ENCODE measurements at places on chromosomes 5 and 9.

- DNase-seq, result peak; percentile 69
These were observed 20.8 kb upstream of the CERCAM start for GRCh38 chr9:128399861-128400260.

DNA sequence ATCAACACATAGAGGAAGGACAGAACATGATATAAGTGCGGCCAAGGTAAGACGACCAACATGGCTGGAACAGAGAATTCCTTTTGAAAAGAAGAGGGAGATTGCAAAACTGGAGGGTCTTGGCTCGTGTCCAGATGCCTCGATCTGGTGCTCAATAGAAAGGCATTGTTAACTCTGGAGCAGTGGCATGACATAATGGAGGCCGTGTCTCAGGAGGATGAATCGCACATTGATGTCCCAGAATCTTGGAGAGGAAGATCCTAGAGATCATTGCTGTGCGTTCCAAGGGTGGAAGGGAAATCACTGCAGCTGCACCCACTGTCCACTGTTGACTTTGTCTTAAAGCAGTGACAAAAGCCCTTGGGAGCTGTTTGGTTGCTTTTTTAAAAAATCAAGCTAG, 30.9 kb downstream of the GRAMD2B start:
- DNase-seq, result peak; percentile 14

DNA sequence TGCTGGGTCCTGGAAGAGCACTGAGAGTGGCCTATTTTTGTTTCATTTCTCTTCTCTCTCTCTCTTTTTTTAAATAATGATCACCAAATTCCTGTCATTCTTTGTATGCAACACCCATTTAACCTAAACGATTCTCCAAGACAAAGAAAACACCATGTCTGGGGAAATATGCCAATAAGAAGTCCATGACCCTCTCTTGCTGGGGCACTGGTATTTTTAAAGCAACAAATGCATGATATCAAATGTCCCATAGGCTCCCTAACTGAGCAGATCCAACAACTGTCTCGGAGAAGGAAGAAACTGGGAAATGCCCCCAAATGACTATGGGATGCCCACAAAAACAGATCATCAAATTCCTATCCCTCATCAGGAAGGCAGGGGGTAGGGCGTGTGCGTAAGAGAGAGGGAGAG, 567.4 kb downstream of the CCDC171 start:
- DNase-seq, result no peak

GRCh38 chr5:116574367-116575325, at the start of gene SEMA6A:
Gene SEMA6A, minus strand, starts transcription at chr5:116574823. Its CDS starts 69,879 bp downstream, at chr5:116504944.
- DNase-seq, result peak; percentile 98

DNA sequence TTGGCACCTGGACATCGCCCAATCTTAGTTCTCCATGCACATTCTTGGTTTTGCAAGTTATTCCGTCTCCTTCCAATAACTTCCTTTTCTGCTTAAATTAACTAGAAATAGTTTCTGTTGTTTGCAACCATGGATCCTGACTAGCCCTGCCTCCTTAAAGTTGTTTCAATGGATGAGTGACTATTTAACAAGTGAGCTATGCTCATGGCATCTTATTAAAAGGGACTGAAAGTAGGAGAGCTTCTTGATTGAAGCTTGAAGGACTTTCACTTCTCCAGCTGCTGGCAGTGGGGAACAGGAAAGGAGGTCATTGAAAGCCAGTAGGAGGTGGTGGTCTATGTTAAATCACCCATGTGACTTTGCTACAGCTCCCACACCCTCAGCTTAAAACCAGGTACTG, 466.8 kb downstream of the ARHGEF28 start:
- DNase-seq, result no peak

GRCh38 chr9:133527444-133527920, 2.7 kb upstream of the MYMK start:
- peak; percentile 95 for DNase-seq

- no peak for DNase-seq
These were observed 149.0 kb upstream of the FST start for GRCh38 chr5:53331463-53331862.

GRCh38 chr9:81083067-81083466, 606.3 kb downstream of the TLE1 start:
- DNase-seq, result peak; percentile 44

GRCh38 chr9:107213561-107214028, 69.5 kb upstream of the RAD23B start:
- no peak for DNase-seq

DNA sequence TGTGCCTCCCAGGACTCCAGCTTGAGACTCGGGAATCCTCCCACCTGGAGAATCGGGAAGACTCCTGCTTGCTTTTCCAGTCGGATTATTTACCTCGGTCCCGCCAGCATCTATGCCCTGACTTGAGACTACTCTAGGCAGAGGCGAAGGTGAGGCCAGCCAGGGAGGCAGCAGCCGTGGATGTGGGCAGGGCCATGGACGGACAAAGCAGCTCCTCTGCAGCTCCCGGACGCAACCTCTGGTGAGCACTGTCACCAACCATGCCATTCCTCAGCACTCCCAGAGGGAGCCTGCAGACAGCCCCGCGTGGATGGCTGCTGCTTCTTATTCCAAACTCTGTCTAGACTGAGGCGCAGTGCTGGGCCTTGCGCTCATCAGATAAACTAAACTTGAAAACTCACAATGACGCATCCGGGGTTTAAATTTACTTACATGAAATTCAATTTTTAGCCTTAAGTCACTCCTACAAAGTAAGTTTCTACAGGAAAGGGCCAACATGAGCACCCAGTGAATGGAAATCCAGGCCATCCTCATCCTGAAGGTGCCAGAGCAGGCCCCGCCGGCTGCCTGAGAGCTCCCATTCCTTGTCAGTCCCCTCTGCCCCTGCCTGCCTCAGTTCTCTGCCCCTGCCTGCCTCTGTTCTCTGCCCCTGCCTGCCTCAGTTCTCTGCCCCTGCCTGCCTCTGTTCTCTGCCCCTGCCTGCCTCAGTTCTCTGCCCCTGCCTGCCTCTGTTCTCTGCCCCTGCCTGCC, 17.8 kb downstream of the MED10 start:
- DNase-seq, result no peak

DNA sequence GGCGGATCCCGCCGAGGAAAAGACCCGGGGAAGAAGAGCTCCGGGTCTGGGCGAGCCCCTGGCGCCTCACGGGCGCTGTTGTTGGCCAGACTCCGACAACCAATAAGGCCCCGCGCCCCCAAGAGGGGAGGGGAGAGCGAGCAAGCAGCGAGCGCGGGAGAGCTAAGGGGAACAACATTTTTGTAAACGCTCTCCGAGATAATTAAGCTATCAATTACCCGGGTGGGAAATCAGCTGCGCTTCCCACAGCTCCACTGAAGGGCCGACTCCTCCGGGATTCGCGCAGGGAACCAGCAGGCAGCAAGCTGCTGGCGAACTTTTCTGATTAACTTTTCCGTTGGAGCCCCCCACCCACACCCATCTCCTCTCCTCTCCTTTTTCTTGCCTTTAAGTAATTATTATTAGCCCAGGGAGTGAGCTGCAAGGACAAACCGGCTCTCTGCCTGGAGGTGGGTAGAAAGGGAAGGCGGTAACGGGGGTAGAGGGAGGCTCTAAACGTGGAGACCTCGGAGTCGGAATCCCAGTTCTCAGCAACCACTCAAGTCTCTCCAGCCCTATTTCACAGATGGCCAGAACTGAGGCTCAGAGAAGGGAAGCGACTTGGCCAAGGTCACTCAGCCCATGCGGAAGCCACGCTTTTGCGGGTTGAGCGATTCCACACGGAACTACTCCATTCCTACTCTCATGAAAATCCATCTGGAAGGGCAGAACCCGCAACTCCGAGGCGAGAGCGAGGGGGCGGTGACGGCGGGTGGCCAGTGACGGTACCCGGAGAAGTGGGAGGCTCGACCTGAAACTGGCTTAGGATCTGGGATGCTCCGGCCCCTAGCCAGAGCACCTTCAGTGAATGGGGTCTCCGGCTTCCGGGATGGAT, 1.3 kb downstream of the ASTN2 start:
- DNase-seq, result peak; percentile 15

- no peak for DNase-seq
These were observed 246.1 kb downstream of the PRELID2 start for GRCh38 chr5:145589063-145589462.

- DNase-seq, result no peak
These were observed 29.1 kb downstream of the DAP start for GRCh38 chr5:10731913-10732312.

- DNase-seq, result no peak
These were observed 5.1 kb upstream of the AHRR start for GRCh38 chr5:316210-317085.

- no peak for DNase-seq
These were observed 46.2 kb downstream of the OSTF1 start for GRCh38 chr9:75134495-75134894.

GRCh38 chr9:114200721-114201300, 45.5 kb downstream of the COL27A1 start:
- no peak for DNase-seq

- DNase-seq, result peak; percentile 82
These were observed 75.6 kb upstream of the SLC44A1 start for GRCh38 chr9:105168870-105169319.

- DNase-seq, result no peak
These were observed 4.0 kb downstream of the LMBRD2 start for GRCh38 chr5:36147681-36148080.

DNA sequence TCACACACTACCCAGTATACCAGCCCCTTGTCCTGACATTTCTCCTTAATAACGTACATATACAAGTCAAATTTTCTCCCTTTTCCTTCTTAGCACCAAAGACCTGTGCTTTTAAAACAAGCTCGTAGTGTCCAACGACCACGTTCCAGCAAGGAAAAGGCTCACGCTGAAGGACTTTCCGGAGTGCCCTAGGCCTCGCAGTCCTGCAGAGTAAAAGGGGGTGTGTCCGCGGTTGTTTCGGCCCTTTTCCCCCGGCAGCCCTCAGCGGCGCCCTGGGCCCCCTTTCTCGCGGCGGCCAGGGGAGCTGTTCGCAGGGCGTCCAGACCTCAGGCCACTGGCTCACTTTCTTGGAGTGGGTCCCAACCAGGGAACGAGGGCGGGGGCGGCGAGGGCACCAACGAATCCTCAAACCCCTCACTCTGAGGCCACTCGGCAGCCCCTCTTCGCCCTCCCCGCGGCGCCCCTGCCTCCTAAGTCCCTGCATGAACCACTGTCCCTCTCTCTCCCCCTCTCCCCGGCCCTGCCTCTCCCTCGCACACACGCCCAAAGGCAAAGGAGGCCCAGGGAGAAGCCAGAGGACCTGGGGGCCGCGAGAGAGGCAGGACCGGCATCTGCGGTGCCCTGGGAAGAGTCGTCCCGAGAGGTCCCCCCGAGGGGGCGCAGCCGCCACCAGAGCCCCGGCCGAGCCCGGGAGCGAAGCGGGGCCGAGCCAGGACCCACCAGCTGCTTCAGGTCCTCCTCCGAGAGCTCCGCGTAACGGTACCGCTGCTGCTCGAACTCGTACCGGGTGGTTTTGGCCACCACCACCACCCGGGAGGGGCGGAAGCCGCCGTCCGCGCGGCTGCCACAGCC, 720 bp downstream of the NADK2 start:
- DNase-seq, result peak; percentile 87

GRCh38 chr9:77454663-77455062, 193.5 kb downstream of the GNA14 start:
- DNase-seq, result no peak

DNA sequence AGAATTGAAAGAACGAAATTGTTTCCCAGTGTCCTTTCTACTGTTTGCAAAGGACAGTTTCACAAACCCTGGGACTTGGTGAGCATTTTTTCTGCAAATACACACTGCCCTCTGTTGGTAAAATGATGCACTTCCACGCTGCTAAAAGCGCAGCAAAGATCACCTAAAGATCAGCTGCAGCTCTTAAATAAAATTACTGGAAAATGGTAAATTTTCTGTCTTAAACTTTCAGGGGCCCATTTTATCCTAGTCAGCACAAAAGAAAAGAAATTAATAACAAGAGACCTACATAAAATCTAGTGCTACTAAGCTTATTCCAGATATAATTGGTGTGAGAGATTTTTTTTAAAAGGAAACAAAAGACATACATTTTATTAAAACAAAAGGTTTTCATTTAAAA, 566.0 kb downstream of the CAAP1 start:
- peak; percentile 87 for DNase-seq

DNA sequence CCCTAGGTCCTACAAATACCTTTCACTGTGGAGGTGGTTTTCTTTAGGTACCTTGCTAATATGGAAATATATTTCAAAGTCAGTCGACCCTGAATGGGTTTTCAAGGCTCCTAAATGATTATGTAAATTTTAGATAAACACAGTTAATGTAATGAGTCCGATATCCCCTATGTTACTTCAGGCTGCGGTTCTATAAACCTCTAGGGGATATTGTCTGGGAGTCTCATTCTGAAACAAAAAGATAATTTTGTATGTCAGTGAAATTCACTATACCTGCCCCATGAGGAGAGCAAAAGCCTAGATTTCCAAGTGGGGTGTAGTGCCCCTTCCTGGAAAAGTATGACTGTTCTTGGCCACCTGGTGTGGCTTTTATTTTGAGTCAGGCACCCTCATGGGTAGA, 377.3 kb downstream of the ICE1 start:
- no peak for DNase-seq

DNA sequence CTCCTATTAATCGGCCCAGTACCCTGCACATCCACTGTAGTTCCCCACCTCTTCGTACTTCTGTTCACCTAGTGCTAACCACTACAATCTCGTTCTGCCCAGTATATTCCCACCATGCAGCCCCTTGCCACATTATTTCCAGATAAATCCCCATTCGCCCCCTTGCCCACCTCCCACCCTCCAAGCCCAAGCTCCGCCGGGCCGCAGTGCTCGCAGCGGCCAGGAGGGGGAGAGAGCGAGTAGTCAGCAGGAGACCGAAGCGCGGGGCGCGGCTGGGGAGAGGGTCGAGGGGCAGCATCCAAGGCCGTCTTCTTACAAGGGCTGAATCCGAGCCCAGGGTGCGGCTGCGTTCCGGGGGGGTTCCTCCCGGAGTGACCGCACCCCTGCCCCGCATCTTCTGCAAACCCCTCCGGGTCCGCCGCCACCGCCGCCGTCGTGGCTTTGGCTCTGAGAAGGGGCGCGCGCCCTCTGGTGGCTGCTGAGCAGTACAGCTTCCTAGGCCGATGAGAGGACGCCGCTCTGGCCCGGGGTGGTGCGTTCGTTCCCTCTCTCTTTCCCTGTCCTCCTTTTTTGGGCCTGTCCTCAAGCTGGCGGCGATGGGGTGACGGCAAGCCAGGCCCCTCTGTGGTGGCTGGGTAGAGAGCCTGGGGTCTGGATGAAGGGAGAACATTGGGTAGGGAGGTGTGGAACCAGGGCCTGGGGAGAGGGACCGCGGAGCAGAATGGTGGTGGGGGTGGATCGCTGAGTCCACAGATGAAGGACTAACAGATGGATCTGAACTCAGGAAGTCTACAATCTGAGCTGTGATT, 30.0 kb upstream of the PSD2 start:
- DNase-seq, result peak; percentile 85

Measured in muscle of leg (tissue), 16 donors.